Upper lobe of left lung (tissue), 6 donors: ENCODE measurements at places on chromosomes 7 and 10.

DNA sequence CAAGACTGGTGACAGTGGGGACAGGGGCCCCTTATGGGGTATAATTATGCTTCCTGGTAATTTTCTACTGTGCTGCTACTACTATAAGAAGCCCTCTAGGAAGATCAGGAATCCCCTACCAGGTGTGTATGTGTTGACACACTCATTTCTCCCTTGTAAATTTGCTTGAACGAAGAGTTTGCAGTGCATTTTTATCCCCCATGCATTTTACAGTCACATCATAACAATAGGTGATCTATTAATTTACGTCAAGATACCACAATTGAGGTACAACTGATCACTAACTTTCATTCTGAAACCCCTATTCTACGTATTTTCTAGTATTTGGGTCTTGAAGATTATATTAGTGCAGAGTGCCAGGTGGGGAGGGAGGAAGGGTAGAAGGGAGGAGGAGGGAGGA is 252.2 kb downstream of the NSUN6 start:
- no peak for DNase-seq
- H3K27ac ChIP-seq = no peak overlapping the region
- H3K4me3 ChIP-seq = no peak overlapping the region
- H3K27me3 ChIP-seq = no peaks in the 10 kb centered on the region
- peaks cover 5% of the 10 kb centered on the region for H3K4me1 ChIP-seq

DNA sequence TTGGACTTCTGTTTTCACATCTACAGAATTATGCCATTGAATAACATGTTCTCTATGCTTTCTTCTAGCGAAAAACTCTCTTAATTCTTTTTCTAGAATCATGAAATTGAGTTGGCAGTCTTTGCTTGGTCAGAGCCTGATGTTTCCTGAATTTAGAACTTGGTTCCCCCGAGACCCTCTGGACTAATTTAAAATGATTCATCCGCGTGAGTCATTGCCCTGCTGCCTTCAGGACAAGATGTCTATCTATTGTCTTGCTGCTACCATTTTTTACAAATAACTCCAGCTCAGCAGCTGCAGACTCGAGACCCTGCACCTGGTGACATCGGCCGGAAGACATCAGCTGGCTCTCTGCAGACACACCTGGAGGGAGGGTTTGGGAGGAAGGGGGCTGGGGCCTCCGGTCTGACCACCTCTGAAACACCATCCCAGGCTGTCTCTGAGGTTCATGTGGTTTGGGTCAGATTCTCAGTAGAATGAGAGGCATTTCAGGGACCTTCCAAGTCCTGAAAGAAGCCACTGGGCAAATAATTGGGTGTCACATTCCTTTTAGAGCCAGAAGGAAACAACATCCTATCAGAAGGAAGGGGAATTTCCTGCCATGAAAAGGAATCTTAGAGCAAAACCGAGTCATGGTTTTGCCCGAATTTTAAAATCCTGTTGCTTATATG is 20.9 kb upstream of the KLF6 start:
- H3K36me3 ChIP-seq = no peaks in the 10 kb centered on the region
- peak; percentile 57 for DNase-seq
- no peaks in the 10 kb centered on the region for H3K27me3 ChIP-seq
- H3K4me1 ChIP-seq = peaks cover 67% of the 10 kb centered on the region
- H3K27ac ChIP-seq = peak overlapping the region; percentile 85

GRCh38 chr10:127148933-127149220 is 47.5 kb downstream of the INSYN2A start:
- H3K27me3 ChIP-seq = no peaks in the 10 kb centered on the region
- peaks cover 14% of the 10 kb centered on the region for H3K4me1 ChIP-seq
- no peaks in the 10 kb centered on the region for H3K36me3 ChIP-seq
- no peak overlapping the region for H3K27ac ChIP-seq

DNA sequence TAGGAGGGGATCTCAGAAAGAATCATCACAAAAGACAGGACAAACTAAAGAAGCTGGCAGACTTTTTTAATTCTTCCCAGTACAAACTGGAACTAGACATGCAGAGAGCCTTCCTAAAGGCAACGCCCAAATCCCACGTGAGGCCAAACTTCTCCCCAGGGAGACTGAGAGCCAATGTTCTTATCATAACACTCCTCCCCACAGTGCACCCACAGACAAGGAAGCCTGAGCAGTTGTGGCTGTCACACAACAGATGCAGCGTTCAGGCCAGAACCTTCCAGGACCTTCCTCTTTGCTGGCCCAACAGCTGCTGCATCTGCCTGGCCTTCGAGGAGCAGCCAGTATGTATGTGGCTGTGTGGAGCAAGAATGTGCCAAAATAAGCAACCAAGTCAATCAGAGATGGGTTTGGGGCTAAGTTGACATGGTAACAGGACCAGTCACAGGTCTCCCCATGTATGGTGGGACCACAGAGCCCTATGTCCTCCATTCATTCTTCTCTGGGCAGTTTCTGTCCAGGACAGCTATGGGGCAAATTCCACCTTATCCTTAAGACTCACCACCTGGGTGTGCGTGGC is 34.9 kb downstream of the SRPK2 start:
- no peaks in the 10 kb centered on the region for H3K36me3 ChIP-seq
- peak; percentile 43 for DNase-seq
- H3K27ac ChIP-seq = no peak overlapping the region

DNA sequence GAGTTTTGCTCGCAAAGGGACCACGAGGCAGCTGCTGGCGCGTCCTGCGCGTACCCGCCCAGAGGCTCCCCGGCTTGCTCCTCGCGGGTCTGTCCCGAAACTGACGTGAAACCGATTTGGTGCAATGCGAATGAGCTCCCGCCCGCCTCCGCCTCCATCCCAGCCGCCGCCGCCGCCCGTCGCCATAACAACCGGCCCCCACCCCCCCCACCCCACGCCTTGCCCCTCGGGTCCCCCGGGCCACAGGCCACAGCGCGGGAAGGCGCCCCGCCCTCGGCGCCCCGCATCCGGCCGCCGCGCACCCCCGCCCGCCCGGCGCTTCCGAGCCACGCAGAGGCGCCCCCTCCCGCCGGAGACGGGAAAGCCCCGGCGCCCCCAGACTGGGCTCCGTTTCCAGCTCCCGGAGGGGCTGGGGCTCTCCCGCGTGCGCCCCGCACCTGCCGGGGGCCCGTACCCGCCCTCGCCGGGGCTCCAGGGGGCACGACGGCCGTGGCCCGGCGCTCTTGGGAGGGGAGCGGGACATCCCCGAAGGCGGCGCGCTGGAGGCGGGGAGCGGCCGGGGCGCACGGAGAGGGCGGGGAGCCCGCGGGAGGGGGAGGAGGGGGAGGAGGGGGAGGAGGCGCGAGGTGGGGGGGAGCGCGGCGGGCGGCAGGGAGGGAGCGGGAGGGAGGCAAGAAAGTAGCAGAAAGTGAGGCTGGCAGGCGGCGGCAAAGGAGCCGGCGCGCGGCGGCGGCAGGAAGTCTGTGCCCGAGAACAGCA is at the start of gene CAMK1D:
Gene CAMK1D, plus strand, starts transcription at position 678 of the 759 bp plus-strand sequence.
- no peaks in the 10 kb centered on the region for H3K27me3 ChIP-seq
- DNase-seq = peak; percentile 79
- H3K27ac ChIP-seq = peak within 1 kb of the TSS; percentile 80

DNA sequence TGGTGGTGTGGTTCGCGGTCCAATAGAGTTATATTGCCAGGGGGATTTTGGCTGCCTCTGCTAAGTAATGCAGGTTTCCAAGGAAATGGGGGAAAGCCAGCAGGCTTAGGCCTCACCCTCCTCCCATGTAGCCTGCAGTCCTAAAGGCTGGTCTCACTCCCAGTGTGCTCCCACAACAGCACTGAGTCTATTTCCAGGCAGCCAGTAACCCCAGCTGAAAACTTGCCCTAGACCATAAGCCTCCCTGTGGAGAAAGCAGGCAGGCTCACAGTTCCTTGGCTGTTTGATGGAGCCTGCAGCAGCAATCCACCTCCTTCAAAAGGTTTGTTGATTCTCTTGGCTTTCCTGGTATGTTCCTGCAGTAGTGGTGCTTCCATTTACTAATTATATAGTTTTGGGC is 220.0 kb upstream of the ZNF804B start:
- DNase-seq = no peak
- H3K4me3 ChIP-seq = no peak overlapping the region
- H3K27me3 ChIP-seq = no peaks in the 10 kb centered on the region
- H3K27ac ChIP-seq = no peak overlapping the region

DNA sequence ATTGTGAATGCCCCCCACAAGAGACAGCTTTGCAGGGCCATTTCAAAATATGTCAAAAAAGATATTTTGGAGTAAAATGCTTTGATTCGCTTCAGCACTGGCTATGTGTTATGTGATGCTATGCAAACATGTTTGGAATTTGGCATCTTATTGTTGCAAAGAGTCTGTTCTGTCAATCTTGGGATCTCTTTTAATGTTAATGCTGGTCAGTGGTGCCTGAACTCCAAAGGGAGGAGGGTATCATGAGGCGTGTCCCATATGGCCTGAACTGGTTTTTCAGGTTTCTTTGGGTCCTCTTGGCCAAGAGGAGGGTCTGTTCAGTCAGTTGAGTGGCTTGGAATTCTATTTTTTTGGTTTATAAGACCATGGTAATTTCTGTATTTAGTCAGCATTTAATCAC is 81.4 kb downstream of the HECW1 start:
- no peak overlapping the region for H3K27ac ChIP-seq
- H3K36me3 ChIP-seq = no peaks in the 10 kb centered on the region
- DNase-seq = no peak
- no peaks in the 10 kb centered on the region for H3K27me3 ChIP-seq
- H3K4me1 ChIP-seq = no peaks in the 10 kb centered on the region
